ENCODE measurements at places on chromosomes 3 and 15. TPM values are rescaled to one million over a fixed set of nuclear protein-coding genes. Genes with fewer than 3 reads are reported as not detected.

TRAT1 gene
- not detected for total RNA-seq

LYZL4 gene
- total RNA-seq, result not detected

RLBP1 gene
- not detected for total RNA-seq

CAND2 gene
- 1.6 TPM for total RNA-seq

LMAN1L gene
- total RNA-seq, result under 0.01 TPM

TMIE gene
- 0.13 TPM for total RNA-seq

MYO1E gene
- total RNA-seq, result 256 TPM

CLDN18 gene
- not detected for total RNA-seq

ANP32A gene
- 96.4 TPM for total RNA-seq

RAB27A gene
- total RNA-seq, result 19.6 TPM

DCLK3 gene
- not detected for total RNA-seq
